Activated CD4-positive, CD25-positive, alpha-beta regulatory T cell treated with anti-CD3 and anti-CD28 coated beads, Interleukin-2, amount 50 U/mL, for 16 hours (primary cell): ENCODE measurements at places on chromosomes 6 and 20.

GRCh38 chr20:34084227-34084923 lies 27.7 kb downstream of the EIF2S2 start:
- DNase-seq = no peak

DNA sequence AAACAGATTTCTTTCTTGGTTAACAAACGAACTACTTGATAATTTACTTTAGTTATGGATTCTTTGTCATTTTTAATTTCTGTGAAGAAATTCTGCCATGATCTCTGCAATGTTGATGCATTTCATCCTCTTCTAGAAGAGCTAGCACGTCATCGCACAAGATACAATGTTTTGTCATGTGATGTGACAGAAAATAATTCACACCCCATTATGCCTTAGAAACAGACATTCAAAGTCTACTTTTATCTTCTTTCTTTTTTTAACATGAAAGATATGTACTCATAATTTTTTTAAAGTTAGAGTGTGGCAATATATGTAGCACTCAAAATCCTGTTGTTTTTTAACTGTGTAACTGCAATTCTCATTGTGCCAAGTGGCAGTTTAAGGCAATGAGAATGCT lies 39.6 kb upstream of the NELFCD start:
- no peak for DNase-seq

DNA sequence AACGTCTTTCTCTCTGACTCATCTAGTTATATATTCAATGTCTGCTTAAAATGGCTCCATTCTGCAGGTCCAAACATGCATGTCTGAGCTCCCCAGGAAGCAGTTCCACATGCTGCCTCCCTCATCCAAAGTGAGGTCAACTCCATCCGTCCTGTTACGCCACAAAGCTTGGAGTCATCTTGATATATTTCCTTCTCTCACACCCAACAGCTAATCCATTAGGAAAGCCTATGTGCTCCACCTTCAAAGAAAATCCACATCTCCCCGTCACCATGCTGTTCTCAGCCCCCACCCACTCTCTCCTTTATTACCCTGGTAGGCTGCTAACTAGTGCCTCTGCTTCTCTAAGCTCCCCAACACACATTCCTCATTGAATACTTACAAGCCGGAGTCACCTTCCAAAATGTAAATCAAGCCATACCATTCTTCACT lies 130.2 kb upstream of the SYNDIG1 start:
- no peak for DNase-seq

DNA sequence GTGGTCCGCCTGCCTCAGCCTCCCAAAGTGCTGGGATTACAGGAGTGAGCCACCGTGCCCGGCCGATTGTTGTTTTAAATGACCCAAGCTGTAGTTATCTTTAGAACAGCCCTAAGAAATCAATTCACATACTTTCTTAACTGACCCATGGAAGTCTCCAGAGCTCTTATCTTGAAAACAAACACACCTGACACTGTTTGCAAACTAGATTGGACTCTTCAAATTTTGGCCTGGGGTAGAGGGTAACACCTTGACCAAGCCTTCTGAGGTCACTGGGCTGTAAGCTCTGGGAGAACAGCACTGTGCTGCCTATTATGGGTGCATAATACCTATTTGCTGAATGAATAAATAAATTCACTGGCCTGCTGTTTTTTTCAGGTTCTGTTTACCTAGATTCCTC lies 190.6 kb downstream of the AIG1 start:
- no peak for DNase-seq

GRCh38 chr6:138467901-138468300 lies 31.4 kb downstream of the NHSL1 start:
- no peak for DNase-seq

- no peak for DNase-seq
Observed at GRCh38 chr6:100731411-100731810, 149.7 kb downstream of the ASCC3 start.

DNA sequence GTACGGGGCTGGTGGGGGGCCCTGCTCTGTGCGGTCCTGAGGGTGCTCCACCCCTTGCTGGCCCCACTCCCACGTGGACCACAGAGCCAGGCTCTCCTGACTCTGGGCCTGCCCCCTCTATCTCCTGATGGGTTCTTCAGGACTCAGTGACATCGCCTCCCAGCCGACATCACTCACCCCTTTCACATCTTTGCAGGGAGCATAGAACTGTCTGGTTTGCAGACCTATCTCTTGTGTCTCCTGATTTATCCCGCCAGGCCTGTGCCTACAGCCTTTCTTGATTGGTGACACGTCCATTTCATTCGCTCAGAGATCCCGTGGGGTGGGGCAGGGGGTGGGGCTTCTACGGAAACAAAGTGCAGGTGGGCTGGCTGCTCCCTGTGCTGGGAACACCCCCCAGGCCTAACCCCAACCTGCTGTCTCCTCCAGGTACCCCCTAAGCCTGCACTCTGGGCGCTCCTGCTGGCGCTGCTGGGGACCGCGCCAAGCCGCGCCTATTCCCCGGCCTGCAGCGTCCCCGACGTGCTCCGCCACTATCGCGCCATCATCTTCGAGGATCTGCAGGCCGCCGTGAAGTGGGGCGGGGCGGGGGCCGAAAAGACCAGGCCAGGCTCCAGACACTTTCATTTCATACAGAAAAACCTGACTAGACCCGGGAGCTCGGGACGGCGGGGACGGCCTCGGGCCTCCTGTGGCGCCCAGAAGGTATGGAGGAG lies 1.7 kb downstream of the C20orf204 start:
- DNase-seq = no peak

DNA sequence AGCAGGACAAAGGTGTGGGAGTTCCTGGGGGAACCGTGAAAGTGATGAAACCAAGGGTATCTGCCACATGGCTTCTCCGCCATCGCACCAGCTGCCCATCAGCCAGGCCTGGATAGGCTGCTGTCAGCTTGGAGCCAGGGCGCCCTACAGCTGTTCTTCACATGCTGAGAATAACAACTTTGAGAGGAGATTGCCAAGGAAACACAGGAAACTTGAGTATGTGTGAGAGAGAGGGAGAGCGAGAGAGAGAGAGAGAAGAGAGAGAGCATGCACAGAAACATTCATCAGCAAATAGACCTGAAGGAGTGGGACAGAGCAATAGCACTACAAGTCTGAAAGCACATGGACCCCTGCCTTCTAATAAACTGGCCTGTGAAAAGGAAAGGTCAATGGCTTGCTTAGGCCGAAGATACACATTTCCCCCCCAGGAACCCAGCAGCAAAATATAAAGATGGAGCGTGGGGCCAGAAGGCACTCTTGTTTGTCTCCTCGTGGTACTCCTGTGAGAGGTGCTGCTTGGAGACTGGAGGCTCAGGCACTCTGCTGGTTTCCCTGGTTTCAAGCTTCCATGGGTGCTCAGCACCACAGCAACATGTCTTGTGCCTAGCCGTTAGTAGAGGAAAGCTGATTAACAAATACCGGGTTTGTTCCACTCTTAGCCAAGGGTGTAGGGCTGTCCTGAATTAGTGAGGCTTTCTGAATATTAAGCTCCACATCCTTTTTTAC lies 53.0 kb downstream of the SNAP25 start:
- DNase-seq = no peak

- DNase-seq = no peak
Observed at GRCh38 chr6:14885498-14885897, 360.4 kb upstream of the JARID2 start.

GRCh38 chr6:160378218-160378617 lies 30.0 kb downstream of the SLC22A3 start:
- DNase-seq = no peak

DNA sequence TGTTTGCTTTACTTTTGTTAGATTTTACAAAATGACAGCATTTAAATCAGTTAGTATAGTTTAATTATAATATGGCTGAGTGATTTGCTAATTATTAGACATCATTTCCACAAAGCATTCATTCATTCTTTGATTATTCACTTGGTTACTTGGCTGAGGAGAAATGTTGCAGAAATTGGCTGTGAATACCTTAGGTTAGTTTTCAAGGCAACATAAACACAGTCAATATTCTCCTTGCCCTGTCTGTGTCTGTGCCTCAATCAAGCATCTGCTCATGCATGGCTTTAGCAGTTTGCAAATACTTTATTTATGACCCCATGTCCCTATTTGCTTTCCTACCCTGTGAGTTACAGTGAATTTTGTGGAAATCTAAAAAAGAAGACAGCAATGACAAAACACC lies 718.3 kb downstream of the EPM2A start:
- DNase-seq = no peak

- DNase-seq = no peak
Observed at GRCh38 chr20:14481863-14482262, 144.5 kb upstream of the FLRT3 start.

- DNase-seq = no peak
Observed at GRCh38 chr6:166489301-166490155, 97.0 kb downstream of the RAMACL start.

DNA sequence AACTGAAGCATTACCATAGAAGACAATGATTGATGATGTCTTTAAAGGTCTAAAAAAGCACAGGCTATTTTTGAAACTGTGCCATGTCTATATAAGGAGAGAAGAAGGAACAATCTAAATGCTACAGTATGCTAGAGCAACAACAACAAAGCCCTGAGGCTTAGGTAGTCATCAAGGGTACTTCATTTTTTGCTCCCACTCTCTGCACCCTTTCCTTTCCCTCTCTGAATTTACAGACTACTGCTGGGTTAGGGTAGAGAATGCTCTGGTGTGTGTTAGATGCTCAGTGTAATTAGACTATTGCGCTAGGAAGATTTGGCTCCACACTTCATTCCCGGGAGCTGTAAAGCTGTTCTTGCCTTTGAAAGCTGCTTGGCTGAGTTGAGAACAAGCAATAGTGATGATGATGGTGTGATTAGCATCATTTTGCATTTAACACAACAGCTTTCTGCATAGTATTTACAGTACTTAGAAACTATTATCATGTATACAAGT lies 1262.5 kb upstream of the CITED2 start:
- DNase-seq = no peak

- DNase-seq = no peak
Observed at GRCh38 chr6:149387779-149388512, 12.1 kb upstream of the SUMO4 start.

DNA sequence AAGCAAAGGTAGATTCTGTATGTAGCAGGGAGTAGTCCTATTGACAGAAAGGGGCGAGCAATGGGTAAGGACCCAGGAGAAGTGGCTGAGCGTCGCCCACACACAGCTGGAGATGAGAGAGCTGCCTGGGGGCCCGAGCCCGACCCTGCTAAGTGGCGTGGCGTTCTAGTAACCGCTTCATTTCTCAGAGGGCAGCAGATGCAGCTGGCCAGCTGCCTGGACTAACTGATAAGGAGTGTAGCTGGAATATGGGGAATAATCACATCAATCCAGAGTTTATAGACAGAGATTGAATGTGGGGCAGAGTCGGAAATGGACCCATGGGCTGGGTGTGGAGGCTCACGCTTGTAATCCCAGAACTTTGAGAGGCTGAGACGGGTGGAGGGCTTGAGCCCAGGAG lies 64.4 kb downstream of the EZR start:
- no peak for DNase-seq

GRCh38 chr6:8276148-8276547 lies 159.2 kb downstream of the SLC35B3 start:
- no peak for DNase-seq

GRCh38 chr20:48238781-48239180 lies 453.5 kb upstream of the SULF2 start:
- DNase-seq = no peak

DNA sequence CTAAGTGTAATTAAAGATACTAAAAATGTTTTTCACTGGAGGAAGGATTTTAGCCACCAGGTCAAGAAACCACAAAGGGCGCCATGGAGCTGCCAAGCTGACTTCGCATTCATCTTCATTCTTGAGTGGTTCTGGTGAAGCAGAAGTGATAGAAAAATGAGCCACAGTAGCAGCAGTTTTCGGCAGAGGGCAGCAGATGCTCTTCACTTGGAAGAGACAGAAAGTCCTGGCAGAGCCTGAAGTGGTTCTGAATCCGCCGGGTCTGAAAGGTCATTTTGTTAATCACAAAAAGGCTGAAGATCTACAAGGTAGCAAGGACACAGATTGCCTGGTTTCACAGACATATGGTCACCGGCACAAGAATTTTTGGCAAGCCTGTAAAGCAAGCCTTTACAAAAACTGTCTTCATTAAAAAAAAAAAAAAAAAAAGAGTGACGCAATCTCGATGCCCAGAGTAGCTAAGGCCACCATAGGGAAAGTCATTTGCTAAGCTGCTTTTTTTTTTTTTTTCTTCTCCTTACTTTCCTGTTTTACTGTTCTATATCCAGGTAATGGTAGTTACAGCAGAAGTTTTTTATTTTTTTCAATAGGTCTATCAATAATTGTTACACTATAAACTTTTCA lies 345.1 kb upstream of the AGPAT4 start:
- DNase-seq = no peak

GRCh38 chr6:112325444-112325843 lies 21.7 kb upstream of the RFPL4B start:
- no peak for DNase-seq

DNA sequence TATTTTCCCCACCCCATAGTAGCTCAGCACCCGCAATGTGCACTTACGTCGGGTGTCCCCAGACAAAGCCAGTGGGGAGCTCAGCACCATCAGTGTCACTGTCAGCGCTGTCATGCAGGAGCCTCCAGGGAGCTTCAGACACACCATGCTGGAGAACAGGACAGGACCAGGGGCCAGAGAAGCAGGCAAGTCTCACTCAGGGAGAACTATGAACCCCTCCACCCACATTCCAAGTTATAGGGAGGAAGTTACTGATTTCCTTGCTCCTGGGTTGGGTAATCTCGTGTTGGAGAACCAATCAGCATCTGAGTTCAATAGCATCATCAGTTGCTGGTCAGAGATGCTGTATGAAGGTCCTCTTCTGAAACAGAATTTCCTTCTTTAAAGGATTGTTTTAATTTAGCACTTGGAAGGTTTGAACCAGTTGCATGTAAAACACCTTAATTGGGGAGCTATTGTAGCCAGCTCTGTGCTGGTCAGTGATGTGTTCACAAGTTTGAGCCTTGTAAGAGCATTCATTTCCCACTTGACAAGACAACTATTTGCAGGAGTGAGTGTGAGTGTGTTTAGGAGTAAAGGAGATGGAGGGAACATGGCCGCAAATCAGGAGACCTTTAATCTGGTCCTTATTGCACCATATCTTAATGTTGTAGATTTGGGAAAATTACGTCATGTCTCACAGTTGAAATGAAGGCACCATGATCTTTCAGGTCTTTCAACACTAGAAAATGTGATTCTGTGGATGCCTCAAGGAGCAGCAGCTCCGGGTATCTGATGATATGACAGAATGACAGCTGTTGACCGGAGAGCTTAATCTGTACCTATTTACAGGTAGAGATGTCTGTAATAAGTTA lies at the start of gene HLA-DRB1:
Gene HLA-DRB1 (minus strand): TSS at position 253 of the 854 bp plus-strand sequence. CDS start 106 bp downstream, at position 147.
- no peak for DNase-seq

DNA sequence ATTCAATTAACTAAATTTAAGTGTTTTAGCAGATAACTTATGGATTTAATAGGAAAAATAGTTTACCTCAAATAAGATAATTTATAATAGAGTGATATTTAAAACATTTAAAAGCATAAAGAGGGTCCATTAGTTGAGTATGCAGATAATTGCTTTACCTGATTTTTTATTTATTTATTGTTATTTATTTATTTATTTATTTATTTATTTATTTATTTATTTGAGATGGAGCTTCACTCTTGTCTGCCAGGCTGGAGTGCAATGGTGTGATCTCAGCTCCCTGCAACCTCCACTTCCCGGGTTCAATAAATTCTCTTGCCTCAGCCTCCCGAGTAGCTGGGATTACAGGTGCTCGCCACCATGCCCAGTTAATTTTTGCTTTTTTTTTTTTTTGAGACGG lies 982.9 kb downstream of the TFAP2A start:
- no peak for DNase-seq

GRCh38 chr20:4127344-4127743 lies 112.0 kb upstream of the RNF24 start:
- no peak for DNase-seq

- no peak for DNase-seq
Observed at GRCh38 chr20:19207541-19207940, 4.9 kb upstream of the SLC24A3 start.

GRCh38 chr20:10430000-10430466 lies 4.0 kb downstream of the MKKS start:
- no peak for DNase-seq
